GM06990 (cell line): ENCODE measurements at places on chromosomes 16 and 17.
A peak's percentile ranks its signal among the peaks of the same experiment; 100 is the strongest.

DNA sequence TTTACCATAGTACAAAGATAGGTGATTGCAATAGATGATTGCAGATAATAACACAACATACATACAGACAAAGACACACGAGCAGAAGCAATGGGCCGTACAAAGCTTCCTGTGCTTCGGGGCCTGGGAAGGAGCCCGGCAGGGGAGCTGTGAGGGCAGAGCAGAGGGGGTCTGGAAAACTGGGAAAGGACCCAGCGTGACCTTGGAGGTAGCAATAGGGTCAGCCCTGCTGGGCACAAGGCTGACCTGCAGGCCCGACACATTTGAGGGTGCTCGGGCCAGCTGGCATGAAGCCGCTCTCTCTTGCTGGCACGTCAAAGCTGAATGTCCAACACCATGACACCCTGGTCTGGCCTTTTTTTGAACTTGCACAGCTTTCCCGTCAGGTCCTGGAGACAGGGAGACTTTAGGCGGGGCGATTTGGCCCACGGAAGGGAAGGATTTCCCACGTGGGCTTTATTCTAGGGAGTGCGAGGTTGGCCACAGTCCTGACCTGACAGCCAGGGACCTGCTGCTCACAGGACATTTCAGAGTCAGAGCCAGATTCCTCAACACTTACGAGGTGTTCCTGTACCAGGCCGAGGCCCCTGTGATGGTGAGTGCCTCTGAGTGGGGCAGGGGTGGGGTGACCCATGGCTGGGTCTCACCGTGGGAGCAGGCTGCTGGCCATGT lies 83.2 kb downstream of the NTN1 start:
- no peak for DNase-seq

- DNase-seq = no peak
Measured at GRCh38 chr17:6120351-6120750, 50.2 kb downstream of the WSCD1 start.

GRCh38 chr17:78873519-78874340 lies 29.3 kb downstream of the CEP295NL start:
- DNase-seq = no peak

GRCh38 chr16:86919578-86920305 lies 341.4 kb downstream of the FOXL1 start:
- DNase-seq = no peak

- DNase-seq = no peak
Measured at GRCh38 chr17:29238133-29238850, 8.4 kb upstream of the CRYBA1 start.

GRCh38 chr17:73309727-73310596 lies 1.8 kb downstream of the CDC42EP4 start:
- no peak for DNase-seq

DNA sequence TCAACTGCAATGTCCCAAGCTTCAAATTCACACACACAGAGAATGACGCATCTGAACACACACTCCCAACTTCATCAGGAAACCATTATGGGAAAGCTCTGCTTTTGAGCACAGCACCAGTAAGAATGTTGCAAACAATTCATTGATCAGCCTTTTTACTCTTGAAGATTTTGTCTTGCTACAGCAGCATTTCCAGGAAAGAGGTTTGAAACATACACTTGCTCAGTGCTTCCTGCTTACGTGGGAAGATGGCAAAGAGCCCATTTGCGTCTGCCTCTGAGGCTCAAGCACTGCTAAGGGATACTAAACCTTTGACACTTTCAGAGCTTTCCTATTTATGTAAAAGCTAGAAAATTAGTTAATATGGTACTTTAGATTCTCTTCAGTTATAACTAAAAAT lies 77.2 kb upstream of the MON1B start:
- no peak for DNase-seq

GRCh38 chr17:74099442-74100340 lies 103.8 kb upstream of the RPL38 start:
- no peak for DNase-seq

GRCh38 chr16:66265048-66265415 lies 101.5 kb upstream of the CDH5 start:
- no peak for DNase-seq

DNA sequence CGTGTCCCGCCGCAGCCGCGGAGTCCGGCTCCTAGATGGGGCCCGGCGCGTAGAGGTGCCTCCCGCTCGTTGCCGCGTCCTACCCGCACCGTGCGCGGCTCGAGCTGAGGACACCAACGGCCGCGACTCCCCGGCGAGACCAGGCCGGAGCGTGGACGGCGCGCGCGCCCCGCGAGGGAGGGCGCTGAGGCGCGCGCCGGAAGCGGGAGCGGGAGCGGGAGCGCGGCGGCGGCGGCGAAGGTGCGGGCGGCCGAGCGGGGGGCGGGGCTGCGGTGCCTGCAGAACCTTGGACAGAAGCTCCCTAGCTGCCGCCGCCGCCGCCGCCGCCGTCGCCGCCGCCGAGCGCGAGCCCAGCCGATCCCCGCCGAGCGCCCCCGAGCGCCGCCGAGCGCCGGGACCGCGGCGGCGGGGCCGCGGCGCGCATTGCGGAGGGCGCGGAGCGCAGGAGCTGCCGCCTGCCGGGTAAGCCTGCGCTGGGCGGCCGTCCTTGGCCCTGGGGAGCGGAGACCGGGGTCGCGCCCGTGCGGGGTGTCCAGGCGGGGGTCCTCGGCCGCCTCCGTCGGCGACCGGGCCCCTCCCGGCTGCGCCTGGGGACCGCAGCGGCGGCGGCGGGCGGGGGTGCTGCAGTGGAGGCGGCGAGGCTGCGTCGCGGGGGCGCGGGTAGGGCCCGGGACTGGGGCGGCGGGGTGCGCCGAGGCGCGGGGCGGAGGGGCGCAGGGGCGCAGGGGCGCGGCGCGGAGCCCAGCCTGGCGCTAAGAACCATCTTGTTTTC lies at the start of gene CDK5R1:
TSS of gene CDK5R1 (plus strand) at position 293 of the 772 bp plus-strand sequence. CDS start 628 bp downstream, outside the sequence.
- peak; percentile 81 for DNase-seq

- DNase-seq = no peak
Measured at GRCh38 chr16:84425696-84426095, 57.4 kb downstream of the ATP2C2 start.
